Activated T-helper 2 cell treated with anti-CD3 and anti-CD28 coated beads, Interferon-gamma antibody, Interleukin-2, Interleukin-4, amounts not matched to agents 10 μg/mL and 5 μg/mL and 100 μg/mL, durations not matched to agents 14 hours and 24 hours and 36 hours (primary cell): ENCODE measurements at places on chromosomes 4 and X.

GRCh38 chr4:6332042-6332668, 62.5 kb downstream of the WFS1 start:
- no peak overlapping the region for H3K4me3 ChIP-seq
- H3K4me1 ChIP-seq = no peaks in the 10 kb centered on the region
- no peak overlapping the region for H3K27ac ChIP-seq
- DNase-seq = no peak
- no peaks in the 10 kb centered on the region for H3K36me3 ChIP-seq

GRCh38 chr4:18213576-18214198, 192.1 kb upstream of the LCORL start:
- no peaks in the 10 kb centered on the region for H3K4me1 ChIP-seq
- H3K27me3 ChIP-seq = no peaks in the 10 kb centered on the region
- H3K36me3 ChIP-seq = no peaks in the 10 kb centered on the region
- no peak for DNase-seq
- H3K4me3 ChIP-seq = no peak overlapping the region

- H3K27ac ChIP-seq = no peak overlapping the region
- H3K4me1 ChIP-seq = no peaks in the 10 kb centered on the region
- DNase-seq = no peak
- H3K36me3 ChIP-seq = no peaks in the 10 kb centered on the region
- H3K4me3 ChIP-seq = no peak overlapping the region
Measured at GRCh38 chr4:40966091-40966490, 216.3 kb downstream of the NSUN7 start.

DNA sequence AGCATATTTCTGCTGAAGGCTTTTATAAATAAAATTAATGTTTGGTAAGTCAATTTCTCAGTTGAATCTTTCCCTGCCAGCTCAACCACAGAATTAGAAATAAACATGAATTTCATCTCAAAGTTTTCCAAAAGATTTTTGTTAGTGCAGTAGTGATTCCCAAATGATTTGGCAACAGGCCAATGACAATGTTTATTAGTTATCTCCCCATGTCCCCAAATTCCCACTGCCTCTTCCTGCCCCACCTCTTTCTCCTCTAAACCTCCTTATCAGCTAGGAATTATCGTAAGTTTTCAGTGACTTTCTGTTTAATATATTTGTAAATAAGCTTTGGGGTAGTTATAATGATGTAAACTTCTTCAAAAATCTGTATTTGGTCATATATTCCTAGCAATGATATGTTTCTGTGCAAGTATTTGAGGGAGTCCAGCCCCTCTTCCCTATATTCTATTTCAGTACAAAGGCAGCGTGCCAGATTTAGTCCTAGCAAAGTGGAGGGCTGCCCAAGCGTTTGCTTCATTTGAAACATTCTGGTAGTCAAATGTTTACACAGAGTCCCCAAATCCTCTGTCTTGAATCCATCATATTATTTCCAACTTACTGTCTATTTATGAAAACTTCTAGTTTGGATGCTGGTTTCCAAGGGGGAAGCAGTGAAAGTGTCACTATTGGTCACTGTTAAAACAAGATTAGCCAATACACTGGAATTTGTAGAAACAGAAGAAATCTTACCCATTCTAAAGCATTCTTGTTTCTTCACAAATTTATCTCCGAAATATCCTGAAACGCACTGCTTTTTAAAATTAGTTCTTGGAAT, 33.7 kb upstream of the ANKRD50 start:
- no peak for DNase-seq
- no peak overlapping the region for H3K27ac ChIP-seq
- H3K27me3 ChIP-seq = no peaks in the 10 kb centered on the region
- H3K4me3 ChIP-seq = no peak overlapping the region

DNA sequence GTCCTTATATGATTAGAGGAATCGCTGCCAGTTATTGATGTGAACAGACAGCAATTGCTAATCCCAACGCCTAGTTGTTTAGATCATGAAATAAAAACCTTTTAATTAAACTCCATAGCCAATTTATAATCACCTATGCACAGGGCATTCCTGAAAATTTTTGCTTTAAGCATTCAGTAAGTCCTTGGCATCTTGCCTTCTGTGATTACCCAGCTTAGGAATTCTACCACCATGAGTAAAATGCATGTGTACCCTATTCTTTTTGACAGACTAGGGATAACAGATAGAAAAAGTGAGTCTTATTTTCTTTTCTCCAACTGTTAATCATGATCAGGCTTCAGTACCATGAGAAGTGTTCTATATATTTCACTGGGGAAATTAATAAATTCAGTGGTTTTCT, 995.3 kb upstream of the GRIA3 start:
- H3K36me3 ChIP-seq = no peaks in the 10 kb centered on the region
- H3K4me3 ChIP-seq = no peak overlapping the region
- H3K27ac ChIP-seq = no peak overlapping the region

GRCh38 chr4:188466001-188466400, 326.8 kb downstream of the TRIML1 start:
- H3K27ac ChIP-seq = no peak overlapping the region
- H3K4me3 ChIP-seq = no peak overlapping the region
- H3K36me3 ChIP-seq = no peaks in the 10 kb centered on the region
- no peak for DNase-seq
- H3K27me3 ChIP-seq = no peaks in the 10 kb centered on the region

DNA sequence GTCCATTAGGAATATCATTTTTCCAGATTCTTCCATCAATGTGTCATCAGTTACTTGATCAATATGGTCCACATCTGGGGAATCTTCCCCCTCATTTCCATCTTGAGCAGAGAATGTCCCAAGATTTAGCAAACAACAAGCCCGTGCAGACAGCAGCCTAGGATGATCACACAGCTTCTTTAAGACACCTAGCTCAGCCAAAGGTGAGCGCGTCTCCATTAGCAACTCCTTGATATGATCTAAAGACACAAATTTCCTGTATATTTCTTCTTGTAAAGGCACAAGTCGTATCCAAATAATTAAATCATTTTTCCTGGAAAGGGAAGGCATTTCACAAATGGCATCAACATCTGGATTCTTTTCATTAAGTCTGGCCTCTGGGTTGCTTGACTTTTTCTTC, 25.8 kb downstream of the PIN4 start:
- no peak for DNase-seq
- peaks cover 30% of the 10 kb centered on the region for H3K36me3 ChIP-seq
- H3K27me3 ChIP-seq = no peaks in the 10 kb centered on the region

- no peak for DNase-seq
- no peak overlapping the region for H3K4me3 ChIP-seq
- H3K27ac ChIP-seq = no peak overlapping the region
- no peaks in the 10 kb centered on the region for H3K36me3 ChIP-seq
- no peaks in the 10 kb centered on the region for H3K27me3 ChIP-seq
Measured at GRCh38 chrX:35442421-35442820, 355.7 kb upstream of the MAGEB16 start.

GRCh38 chr4:120319046-120319767, 252.6 kb upstream of the MAD2L1 start:
- H3K4me1 ChIP-seq = no peaks in the 10 kb centered on the region
- H3K27ac ChIP-seq = no peak overlapping the region
- no peak overlapping the region for H3K4me3 ChIP-seq
- no peak for DNase-seq

DNA sequence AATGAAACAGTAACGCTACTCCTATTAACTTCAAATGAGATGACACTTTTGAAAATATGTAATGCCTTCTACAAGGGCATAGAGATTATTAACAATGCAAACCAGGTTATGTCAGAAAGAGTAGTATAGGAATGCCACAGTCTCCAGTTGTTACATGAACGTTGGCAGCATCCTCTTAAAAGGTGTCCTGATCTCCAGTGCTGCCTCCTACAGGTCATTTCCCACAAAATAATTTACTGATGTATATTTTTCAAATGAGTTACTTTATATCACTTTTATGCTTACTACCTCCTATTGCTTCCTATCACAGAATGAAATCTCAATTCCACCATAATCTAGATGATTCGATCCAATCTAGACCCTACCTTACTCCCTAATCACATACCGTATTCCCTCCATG, 195.2 kb upstream of the EPHA5 start:
- no peak for DNase-seq
- no peak overlapping the region for H3K4me3 ChIP-seq
- no peaks in the 10 kb centered on the region for H3K27me3 ChIP-seq
- H3K27ac ChIP-seq = no peak overlapping the region

GRCh38 chr4:88752754-88753153, 55.1 kb upstream of the NAP1L5 start:
- H3K27me3 ChIP-seq = no peaks in the 10 kb centered on the region
- no peaks in the 10 kb centered on the region for H3K4me1 ChIP-seq
- no peak overlapping the region for H3K27ac ChIP-seq
- H3K4me3 ChIP-seq = no peak overlapping the region

DNA sequence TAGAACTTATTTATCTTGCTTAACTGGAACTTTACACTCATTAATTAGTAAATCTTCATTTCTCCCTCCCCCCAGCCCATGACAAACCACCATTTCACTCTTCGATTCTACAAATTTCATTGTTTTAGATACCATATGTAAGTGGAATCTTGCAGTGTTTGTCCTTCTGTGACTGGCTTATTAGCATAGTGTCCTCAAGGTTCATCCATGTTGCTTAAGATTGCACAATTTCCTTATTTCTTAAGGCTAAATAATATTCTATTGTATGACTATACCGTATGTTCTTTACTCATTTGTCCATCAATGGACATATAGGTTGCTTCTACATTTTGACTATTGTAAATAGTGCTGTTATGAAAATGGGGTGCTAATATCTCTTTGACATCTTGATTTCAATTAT, 24.5 kb upstream of the RNF212 start:
- peaks cover 18% of the 10 kb centered on the region for H3K4me1 ChIP-seq
- no peak for DNase-seq
- no peaks in the 10 kb centered on the region for H3K36me3 ChIP-seq
- H3K27me3 ChIP-seq = peaks cover 28% of the 10 kb centered on the region

DNA sequence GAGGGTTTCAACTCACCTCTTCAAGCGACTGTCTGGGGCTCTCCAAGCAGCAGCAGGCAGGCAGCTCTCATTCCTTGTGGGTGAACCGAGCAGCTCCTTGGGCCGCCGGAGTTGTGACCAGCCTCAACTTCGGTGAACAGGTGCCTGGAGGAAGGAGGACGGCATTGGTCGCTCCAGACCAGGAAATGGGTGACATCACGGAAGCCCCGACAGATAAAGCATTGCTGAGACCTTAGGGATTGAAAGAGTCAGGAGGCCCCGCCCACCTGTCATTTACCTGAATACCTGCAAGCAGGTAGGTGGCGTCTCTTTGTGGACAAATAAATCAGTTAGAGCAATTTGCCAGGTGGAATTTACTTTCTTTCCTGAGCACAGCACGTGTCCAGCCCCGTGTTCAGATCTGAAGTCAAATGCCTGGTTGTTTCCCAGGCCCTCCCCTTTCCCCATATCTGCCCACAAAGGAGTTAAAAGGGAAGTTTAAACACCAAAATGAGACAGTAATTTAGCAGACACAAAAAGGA, at the start of gene LNX1:
LNX1 (minus strand) TSS at position 115 of the 521 bp plus-strand sequence. CDS start 17,484 bp downstream, outside the sequence.
- H3K4me1 ChIP-seq = peaks cover 4% of the 10 kb centered on the region
- peaks cover 23% of the 10 kb centered on the region for H3K27me3 ChIP-seq
- no peaks in the 10 kb centered on the region for H3K36me3 ChIP-seq
- H3K27ac ChIP-seq = no peak within 1 kb of the TSS

DNA sequence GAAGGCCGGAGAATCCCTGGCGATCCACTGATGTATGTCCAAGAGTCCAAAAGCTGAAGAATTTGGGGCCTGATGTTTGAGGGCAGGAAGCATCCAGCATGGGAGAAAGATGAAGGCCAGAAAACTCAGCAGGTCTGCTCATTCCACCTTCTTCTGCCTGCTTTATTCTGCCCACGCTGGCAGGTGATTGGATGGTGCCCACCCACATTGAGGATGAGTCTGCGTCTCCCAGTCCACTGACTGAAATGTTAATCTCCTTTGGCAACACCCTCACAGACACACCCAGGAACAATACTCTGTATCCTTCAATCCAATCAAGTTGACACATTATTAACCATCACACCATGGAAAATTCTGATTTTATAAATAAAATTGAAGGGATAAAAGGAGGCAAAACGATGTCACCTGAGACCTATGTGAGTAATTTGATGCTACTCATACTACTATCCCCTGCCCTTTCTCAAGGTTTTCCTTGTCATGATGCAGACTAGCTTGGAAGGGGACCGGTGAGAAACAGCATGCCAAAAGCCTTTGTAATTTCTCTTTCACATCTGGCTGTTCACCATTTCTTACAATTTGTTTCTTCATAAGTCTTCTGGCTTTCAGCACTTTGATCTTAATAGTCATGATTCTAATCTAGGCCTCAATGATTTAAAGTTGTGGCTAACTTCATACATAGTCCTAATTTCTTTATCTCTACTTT, 9.7 kb upstream of the PYURF start:
- peaks cover 3% of the 10 kb centered on the region for H3K27me3 ChIP-seq
- no peak overlapping the region for H3K27ac ChIP-seq
- no peak overlapping the region for H3K4me3 ChIP-seq
- H3K4me1 ChIP-seq = peaks cover 7% of the 10 kb centered on the region

DNA sequence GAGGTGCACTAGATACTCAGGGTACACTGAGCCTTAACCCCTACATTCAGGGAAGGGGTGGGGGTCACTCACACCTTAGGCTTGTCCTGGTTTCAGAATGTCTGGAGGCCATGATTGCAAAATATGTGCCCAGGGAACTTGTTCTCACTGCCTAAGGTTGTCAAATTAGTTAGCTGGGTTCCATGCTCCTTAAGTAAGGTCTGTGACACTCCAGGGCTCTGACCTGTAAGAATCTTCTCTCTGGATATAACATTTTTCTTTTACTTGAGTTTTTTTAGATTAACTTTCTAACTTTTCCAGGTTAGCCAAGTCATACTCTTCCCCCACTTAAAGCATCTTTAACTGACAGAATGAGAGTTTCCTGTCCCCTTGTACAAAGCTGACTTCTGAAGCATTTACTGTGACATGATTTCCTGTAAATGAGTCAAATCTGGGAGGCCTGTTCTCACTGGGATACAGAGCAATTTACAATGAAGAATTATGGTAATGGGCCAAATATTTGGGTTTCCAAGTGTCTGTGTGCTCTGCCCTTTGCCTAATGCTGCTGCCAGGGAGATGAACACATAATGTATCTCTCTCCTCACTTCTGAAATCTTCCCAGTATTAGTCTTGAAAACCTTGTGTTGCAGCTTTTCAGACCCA, 101.7 kb downstream of the GATB start:
- no peaks in the 10 kb centered on the region for H3K36me3 ChIP-seq
- no peak overlapping the region for H3K4me3 ChIP-seq
- no peaks in the 10 kb centered on the region for H3K27me3 ChIP-seq
- H3K27ac ChIP-seq = no peak overlapping the region
- peaks cover 7% of the 10 kb centered on the region for H3K4me1 ChIP-seq

DNA sequence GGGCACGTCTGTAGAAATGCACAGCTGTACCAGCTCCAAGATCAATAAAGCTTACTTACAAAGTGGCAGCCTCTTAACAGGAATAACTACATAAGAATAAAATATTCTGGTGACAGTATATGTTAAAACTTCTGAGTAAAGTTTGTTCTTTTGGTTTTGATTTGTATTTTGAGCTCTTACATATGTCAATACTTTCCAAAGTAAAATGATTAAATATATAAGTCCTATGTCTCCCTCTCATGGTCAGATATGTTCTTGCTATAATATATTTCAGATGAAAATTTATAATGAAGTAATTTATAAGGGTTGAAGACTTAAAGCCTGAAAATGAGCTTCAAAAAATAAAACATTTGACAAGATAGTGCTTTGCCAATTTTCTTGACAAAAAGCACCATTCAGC, 254.4 kb downstream of the NPFFR2 start:
- no peaks in the 10 kb centered on the region for H3K27me3 ChIP-seq
- no peaks in the 10 kb centered on the region for H3K4me1 ChIP-seq
- H3K4me3 ChIP-seq = no peak overlapping the region
- no peak overlapping the region for H3K27ac ChIP-seq

- H3K4me1 ChIP-seq = peaks cover 2% of the 10 kb centered on the region
- DNase-seq = no peak
- H3K4me3 ChIP-seq = no peak overlapping the region
- H3K27me3 ChIP-seq = no peaks in the 10 kb centered on the region
- H3K27ac ChIP-seq = no peak overlapping the region
Measured at GRCh38 chr4:85393201-85393600, 81.7 kb upstream of the ARHGAP24 start.
